ENCODE measurements at places on chromosomes 2 and 18.

- DNase-seq, result no peak
Measured at GRCh38 chr2:137873536-137874244, 90.6 kb upstream of the HNMT start.

- no peak for DNase-seq
Measured at GRCh38 chr2:59046401-59047372, 805.6 kb upstream of the FANCL start.

- DNase-seq, result no peak
Measured at GRCh38 chr2:127413782-127414637, 4.2 kb upstream of the PROC start.

DNA sequence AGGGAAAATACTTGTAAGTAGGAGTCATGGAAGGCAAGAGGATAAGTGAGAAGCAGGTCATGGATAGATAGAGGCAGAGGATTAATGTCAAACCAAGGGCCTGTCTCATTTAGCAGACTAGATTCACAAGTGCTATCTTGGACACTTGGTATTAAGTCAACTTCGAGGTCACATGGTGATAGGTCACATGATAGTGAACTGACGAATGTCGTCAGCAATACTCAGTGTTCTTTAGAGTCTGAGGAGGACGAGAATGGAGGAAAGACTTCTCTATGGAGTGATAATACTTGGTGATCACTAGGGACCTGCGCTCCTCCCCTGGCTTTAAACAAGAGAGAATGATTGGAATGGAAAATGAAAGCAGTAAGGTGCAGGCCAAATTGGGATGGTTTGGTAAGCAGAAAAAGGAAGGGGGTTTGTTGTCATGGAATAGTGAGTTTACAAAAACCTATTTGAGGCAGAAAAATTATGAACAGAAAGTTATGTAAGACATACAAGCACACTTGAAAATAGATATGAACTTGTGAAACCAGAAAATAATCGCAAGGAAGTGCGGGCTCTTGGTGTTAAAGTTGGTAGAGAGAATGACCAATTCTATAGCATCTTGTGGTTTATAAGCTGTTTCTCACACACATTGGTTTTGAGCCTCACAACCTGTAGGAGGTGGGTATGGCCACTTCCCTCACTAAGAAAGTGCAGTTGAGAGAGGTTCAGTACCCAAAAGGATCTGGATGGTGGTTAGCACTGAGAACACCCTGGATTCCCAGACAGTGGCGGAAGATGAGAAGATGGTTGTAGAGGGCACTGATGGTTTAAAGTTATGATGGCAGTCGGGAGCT is 141.5 kb downstream of the WDSUB1 start:
- DNase-seq, result no peak

DNA sequence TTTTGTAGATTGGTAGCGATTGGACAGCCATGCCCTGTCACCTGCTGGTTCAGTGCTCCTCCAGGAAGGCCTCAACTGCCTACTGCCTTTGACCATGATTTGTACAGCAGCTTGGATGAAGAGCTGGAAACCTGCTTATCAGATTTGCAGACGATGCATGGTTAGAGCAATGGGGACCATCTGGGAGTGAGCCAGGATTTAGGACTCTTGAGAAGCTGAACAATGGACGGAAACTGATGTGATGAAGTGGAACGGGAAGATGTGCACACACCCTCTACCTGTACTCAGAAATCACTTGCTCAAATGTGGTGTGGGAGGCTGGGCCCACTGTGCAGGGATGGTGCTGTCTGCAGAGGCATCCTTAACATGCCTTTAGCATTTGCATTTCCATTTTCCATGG is 57.2 kb downstream of the NCK2 start:
- DNase-seq, result no peak

DNA sequence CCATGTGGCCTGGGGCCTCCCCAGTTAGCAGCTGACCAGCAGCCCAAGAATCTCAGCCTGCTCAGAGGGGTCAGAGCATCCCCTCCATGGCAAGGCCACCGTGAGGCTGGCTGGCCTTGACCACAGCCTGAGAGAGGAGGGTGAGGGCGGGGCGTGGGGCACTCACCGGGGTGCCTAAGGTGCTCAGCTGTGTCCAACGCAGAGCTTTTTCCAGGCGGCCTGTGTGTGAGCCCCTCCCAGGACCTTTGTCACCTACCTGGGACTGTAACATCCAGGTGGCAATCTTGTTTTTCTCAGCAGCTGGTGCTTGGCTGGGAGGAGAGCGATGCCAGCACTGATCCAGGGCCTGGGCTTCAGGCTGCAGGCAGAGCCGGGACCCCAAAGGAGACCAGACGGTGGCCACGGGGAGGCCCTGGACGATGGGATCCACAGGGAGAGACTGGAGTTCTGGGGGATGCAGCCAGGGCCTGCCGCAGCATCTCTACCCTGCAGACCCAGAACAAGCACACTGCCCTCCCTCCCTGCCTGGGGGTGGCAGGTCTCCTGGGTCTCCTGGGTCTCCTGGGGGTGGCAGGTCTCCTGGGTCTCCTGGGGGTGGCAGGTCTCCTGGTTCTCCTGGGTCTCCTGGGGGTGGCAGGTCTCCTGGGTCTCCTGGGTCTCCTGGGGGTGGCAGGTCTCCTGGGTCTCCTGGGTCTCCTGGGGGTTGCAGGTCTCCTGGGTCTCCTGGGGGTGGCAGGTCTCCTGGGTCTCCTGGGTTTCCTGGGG is 12.3 kb downstream of the SNED1 start:
- DNase-seq, result peak; percentile 55

DNA sequence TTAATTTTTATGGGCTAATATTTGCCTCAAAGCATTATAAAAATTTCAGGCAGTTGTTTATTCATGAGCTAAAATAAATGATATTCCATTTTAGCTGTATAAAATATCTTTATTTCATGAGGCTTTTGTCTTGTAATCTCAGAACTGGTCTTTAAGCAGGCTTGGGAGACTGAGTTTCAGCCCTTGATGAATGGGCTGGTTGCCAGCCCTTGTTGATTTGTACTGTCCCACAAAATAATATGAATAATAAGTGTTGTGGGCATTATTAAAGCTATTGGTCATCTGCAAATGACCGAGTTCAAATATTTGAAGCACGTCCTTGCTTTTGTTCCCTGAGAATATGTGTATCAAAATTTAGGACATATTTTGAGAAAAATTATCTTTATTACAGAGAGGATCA is 18.2 kb downstream of the INPP1 start:
- no peak for DNase-seq

DNA sequence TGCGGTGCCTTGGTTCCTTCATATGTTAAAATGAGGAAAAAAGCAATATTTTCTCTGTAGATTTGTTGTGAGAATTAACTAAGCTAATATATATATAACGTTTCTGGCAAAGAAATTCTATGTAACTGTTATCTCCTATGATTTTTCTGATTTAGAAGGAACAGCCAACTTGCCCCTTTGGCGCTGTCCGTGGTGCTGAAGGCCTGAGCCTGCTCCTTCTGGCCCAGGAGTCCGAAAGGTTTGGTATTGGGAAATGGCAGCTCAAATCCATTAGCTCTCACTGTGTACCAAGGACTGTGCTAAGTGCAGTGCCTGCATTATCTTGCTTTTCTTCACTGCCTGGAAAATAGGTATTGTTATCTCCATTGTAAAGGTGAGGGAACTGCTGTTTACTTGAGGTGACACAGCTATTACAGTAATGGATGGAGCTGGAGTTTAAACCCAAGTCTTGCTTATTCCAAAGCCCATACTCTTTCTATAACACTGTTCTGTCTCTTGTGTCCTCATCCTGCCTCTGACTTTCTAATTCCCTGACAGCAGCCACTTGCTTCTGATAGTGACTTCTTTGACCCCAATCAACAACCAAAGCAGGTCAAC is 52.2 kb downstream of the C1QL2 start:
- DNase-seq, result no peak

GRCh38 chr2:156517419-156517818 is 81.2 kb downstream of the GPD2 start:
- no peak for DNase-seq

GRCh38 chr2:142951190-142952007 is 73.9 kb downstream of the KYNU start:
- no peak for DNase-seq

DNA sequence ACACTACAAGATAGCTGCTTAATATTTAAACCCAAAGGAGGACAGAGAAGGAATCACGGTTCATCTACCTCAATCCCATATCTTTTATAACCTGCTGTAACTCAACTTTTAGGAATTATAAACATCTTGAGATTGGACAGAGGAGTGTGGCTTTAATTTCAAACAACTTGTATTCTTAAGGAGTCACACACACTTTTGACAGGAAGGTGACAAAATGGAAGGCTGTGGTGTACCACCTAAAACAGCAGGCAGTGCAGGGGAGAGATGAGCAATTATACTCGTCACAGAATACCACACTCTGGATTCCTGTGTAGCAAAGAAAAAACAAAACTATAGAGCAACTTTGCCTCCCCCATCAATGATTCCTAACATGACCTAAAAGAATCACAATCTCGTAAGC is 194.8 kb downstream of the ZEB2 start:
- DNase-seq, result no peak

DNA sequence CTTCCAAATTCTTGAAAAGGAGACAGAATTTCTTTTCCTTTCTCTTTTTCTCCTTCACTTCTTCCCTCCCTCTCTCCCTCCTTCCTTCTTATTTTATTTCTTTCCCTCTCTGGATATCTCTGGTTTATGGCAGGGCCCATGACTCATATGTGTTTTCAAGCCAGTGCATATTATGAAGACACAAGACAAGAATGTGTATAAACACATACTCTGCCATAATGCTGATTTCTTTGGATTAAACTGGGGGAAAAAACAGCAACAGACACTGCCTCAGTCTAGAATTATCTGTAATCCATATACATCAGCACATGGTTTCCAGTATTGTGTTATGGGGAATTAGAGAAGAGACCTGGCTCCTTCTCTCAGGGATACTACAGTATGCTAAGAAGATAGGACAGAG is 82.8 kb upstream of the CPO start:
- DNase-seq, result no peak

- no peak for DNase-seq
Measured at GRCh38 chr2:637406-637776, 39.8 kb downstream of the TMEM18 start.

DNA sequence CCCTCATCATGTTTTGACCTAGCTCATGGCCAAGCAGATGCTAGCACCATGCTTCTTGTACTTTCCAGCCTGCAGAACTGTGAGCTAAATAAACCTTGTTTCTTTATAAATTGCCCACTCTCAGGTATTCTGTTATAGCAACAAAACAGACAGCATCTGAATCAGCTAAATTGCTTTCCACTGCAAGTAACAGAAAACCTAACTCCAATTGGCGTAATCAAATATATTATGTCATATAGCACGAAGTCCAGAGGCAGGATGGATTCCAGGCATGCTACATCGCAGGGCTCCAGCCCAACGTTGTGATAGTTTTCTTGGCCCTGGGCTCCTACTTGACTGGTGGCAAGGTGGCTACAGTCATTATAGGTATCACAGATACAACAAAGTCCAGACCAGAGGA is 10.4 kb upstream of the CUL3 start:
- no peak for DNase-seq

- DNase-seq, result no peak
Measured at GRCh38 chr2:208150094-208150493, 4.1 kb upstream of the CRYGB start.

DNA sequence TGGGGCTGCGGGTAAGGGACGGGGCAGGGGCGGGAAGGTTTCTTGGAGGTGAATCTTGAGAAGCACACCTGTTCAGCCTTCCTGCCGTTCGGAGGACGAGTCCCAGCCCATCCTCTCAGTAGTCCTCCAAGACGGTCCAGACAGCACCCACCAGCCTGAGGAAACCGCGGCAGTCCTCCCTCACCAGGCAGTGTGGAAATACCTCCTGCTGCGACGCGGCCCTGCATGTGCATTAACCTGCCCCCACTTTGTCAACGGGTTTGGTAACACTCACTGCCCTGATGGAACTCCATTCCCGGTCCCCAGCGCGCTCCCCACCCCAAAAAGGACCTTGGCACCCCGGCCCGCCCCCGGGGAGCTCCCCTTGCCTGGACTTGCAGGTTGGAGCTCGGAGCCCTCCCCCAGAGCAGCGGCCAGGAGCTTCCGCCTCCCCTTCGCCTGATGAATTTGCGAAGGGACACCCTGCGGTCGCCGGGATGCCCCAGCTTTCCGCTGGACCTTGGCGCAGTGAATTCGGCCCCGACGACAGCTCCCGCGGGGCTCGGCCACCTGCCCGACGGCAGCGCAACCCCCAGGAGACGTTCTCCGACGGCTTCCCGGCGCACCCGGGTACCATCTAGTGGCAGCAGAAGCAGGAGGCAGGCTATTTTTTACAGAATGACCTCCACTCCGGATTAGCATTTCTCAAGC is 31.5 kb downstream of the ACVR1C start:
- DNase-seq, result no peak

DNA sequence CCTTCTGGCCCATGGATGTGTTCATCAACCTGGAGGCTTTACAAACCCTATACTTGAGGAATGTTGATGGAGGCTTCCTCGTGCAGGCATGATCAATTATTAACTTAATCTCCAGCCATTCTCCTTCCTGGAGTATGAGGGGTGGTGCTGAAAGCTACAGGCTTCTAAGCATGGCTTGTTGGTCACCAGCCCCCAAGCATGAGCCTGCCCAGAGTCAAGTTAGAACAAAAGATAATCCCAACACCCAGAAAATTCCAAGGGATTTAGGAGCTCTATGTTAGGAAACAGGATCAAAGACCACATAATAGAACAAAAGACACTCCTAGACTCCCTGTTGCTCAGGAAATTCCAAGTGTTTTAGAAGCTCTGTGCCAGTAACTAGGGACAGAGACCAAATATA is 63.1 kb downstream of the FAM171B start:
- DNase-seq, result no peak

- DNase-seq, result no peak
Measured at GRCh38 chr18:37565101-37565976, at the start of gene CELF4. Gene CELF4 (minus strand): TSS chr18:37565798.

DNA sequence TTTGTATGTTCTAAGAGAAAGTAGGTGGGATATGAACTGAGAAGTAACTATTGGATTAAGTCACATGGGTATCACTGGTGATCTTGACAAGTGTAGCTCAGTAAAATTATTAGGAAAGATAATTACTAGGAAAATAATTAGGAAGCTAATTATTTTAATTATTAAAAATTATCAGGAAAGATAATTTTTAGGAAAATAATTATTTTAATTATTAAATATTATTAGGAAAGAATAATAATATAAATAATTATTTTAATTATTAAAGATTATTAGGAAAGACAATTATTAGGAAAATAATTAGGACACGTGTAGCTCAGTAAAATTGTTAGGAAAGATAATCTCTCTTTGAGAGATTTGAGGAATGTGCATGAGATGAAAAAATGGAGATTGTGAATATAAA is 623.4 kb upstream of the PIK3C3 start:
- DNase-seq, result no peak

DNA sequence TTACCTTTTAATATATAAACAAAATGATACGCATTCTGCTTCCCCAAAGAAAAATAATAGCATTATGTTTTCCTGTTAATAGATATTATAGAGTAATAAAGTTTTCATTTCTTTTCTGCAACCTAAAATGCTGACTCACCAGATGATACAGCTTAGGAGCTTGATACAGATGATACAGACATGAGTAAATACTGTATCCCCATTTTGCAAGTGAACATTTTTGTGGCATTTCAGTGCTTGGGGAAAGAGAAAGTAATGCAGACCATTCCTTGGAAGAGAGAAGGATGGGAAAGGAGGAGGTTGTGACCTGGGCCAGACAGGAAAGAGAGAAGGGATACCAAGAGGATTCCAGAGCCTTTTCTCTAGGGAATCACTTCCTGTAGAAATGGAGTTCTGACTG is 97.5 kb upstream of the FSHR start:
- DNase-seq, result no peak

- DNase-seq, result no peak
Measured at GRCh38 chr2:112183327-112184025, 45.3 kb downstream of the FBLN7 start.

- no peak for DNase-seq
Measured at GRCh38 chr2:220876080-220876824, 695.9 kb downstream of the EPHA4 start.

GRCh38 chr2:1633936-1634587 is 110.3 kb downstream of the PXDN start:
- DNase-seq, result no peak

Measured in RWPE2 (cell line).